Stimulated activated CD8-positive, alpha-beta memory T cell treated with anti-CD3 and anti-CD28 coated beads, Interleukin-15, amount 100 ng/mL, for 4 hours (primary cell): ENCODE measurements at places on chromosomes 2 and 18.

DNA sequence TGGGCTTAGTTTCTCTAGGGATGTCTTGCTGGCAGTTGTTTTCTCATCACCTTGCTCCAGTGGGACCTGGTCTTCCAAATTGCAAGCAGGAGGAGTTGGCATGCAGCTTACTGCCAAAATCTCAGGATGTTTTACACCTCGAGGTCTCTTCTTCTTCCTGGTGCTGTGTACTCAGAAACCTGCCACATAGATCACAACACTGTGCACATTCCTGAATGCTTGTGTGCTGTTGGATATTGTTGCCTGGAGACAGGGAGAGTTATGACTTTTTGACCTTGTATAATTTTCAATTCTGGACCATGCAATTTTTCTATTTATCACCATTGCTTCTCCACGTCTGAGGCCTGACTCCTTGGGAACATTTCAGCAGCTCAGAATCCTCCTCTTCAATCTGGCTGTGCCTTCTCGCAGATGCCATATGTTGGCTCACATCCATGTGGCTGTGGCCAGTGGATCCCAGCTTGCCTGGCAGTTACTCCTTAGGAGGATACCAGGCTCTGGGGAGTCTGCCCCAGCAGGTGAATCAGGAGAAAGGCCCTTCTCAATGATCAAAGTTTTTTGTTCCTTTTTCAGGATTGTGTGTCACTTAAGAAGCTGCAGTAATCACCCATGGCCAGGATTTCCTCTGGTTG is 489.3 kb downstream of the TSN start:
- DNase-seq: no peak

GRCh38 chr2:10914272-10914693 is 2.5 kb downstream of the KCNF1 start:
- DNase-seq: no peak

DNA sequence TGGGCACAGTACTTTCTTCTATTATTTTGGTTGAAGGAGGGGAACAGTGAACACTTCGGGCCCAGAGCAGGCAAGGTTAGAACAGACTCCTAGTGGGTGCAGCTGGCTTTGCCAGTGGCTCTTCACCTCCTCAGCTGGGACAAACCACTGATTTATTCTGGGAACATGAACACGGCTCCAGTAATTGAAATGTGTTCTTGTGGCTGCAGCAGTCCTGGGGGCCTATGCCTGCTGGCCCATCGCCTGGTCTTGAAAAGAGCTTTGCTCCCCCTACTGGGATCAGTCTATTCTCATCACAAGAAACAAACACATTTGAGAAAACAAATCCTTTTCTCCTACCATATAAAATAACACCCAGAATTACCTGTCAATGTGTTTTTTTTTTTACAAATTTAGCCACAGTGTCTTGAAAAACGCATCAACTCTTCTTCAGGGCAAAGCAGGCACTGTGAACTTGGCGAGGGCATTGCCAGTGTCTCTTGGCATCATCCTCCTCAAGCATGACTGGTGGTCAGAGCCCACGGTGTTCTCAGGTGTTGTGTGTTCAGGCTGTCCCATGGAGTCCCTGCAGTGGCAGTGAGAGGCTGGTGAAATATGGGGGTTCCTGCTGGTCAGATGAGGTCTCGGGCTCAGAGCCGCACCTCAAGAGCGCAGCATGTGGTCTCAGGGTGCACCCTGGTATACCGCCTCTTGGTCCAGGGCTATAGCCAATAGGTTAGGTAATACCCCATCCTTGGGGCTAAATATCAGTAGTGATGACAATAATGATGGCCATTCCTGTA is 51.3 kb downstream of the RNF144A start:
- DNase-seq: no peak

GRCh38 chr2:145194673-145195072 is 674.8 kb upstream of the ZEB2 start:
- DNase-seq: no peak

DNA sequence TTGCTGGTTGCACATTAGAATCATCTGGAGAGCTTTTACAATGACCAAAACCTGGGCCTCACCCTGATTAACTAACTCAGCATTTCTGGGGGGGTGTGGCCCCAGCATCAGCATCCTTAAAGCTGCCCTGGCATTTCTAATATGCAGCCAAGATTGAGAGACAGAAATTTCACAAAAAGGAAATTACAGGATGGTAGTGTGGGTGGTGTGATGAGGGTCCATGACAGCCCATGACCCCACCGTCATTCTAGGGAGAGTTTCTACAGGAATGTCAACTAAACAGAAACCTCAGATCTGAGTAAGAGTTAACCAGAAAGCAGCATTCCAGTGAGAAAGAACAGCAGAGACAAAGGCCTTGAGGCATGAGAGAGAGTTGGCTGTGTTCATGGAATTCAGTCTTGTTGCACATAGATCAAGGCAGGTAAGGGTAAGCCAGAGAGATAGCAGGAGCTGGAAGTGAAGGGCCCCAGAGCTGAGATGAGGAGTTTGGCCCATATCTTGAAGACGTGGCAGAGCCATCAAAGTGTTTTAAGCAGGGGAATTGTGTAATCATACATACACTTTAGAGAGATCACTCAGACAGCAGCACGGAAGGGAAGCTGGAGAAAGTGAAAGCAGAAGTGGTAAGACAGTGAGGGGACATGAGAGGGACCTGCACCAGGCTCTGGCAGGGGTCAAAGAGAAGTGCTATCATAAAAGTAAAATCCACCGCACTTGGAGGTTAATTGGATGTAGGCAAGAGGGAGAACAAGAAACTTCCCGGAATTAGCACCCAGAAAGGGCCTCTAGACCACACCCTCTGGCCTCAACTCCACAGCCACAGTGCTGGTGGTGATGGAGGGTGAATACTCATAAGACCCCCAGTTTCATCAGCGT is 7.8 kb upstream of the TRABD2A start:
- no peak for DNase-seq

- DNase-seq: no peak
Observed at GRCh38 chr2:146131048-146131447, 1611.1 kb upstream of the ZEB2 start.

DNA sequence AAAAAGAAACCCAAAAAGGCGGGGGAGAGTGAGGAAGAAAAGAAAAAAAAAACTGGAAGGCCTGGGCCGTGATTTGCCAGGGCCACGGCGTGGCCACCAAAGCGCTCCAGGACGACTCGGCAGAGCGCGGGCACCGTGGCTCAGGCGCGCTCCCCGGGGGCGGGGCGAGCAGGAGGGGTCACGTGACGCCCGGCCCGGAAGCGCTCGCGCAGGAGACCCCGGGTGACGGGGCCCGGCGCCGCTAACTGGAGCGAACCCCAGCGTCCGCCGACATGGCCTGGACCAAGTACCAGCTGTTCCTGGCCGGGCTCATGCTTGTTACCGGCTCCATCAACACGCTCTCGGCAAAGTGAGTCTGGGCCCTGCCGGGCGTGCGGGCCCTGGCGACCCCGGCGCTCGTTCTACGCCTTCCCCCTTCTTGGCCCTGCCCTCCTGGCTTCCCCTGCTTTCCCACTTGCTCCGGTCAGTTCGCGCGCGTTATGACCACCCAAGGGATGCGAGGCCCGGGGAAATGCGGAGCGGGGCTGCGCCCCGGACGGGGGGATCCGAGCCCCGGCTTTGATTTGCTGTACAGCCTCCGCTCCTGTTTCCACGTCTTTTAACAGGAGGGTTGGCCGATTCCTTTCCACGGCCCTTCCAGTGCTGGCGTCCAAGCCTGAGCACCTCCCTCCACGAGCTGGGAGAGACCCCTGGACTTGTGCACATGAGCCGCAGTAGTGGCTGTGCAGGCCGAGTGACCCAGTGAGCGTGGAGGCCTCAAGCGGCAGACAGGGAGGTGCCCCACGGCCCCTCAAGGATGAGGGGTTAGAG is at the start of gene SLC35F6:
TSS of gene SLC35F6 (plus strand) at position 207 of the 810 bp plus-strand sequence. CDS start at position 273, 66 bp downstream.
- peak; percentile 56 for DNase-seq

GRCh38 chr18:80006724-80007123 is 18.4 kb upstream of the TXNL4A start:
- no peak for DNase-seq

DNA sequence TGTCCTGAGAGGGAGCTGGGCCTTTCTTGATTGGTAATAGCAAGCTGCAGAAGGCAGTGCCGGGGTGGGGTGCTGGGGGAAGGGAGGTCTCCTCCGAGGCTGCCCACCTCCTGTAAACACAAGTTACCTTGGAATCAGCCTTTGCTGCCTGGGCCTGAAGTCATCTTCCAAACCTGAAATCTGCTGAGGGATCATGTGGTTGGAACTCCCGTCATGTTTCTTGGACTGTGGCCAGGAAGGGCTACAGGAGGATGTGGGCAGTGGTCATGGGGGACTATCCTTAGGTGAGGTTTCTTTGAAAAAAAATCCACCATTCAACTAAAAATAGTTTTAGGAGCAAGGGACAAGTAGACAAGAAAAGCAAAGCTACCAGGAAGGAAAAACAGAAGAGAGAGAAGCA is 74.2 kb downstream of the CDK15 start:
- no peak for DNase-seq

GRCh38 chr18:3265564-3266033 is 3.7 kb downstream of the MYL12B start:
- no peak for DNase-seq

DNA sequence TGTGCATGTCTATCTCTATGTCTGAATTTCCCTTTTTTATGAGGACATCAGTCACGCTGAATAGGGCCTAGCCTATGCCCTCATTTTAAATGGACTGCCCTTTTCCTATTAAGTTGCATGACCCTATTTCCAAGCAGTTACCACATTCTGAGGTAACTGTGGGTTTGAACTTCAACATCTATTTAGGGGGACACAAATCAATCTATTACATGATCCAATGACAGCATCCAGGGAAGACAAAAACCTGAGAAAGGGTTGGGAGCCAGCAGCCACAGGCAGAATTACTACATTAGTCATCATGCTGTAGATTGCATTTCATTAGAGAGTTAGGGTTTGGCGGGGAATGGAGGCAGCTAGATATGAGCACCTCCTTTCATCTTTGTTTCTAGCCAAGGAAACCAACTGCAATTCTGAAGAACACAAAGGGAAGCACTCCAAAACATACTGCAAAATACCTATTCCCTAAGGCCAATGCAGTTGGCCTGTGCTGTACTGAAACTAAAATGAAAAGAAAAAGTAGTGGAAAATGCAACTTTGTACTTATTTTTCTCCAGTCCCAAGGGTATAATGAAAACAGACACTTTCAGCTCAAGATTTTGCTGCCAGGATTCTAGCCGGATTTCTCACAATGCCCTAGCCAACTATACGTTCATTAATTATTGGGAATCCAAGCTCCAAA is 40.4 kb upstream of the C1D start:
- no peak for DNase-seq
